EH (cell line): ENCODE measurements at places on chromosomes 2 and 18.

DNA sequence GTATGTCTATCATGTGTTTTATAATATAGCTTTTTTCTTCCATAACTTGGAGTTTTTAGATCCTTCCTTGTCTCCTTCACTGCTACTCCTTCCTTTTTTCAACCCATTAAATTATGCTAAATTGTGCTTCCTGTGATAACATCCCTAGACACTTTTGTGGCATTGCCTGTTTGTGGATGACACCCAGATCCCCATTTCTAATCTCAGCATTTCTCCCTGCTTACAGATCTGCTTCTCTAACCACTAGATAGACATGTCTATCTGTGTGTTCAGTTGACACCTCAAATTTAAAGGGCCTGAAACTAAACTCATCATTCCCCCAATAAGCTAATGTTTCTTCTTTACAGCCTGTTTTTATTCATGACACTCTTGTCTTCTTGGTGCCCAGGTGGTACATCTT lies 244.8 kb downstream of the BABAM2 start:
- DNase-seq = peak; percentile 11

- DNase-seq = no peak
These were observed 72.5 kb downstream of the MRPS9 start for GRCh38 chr2:105110295-105110829.

- peak; percentile 26 for DNase-seq
These were observed 203.4 kb upstream of the RND3 start for GRCh38 chr2:150690870-150691269.

DNA sequence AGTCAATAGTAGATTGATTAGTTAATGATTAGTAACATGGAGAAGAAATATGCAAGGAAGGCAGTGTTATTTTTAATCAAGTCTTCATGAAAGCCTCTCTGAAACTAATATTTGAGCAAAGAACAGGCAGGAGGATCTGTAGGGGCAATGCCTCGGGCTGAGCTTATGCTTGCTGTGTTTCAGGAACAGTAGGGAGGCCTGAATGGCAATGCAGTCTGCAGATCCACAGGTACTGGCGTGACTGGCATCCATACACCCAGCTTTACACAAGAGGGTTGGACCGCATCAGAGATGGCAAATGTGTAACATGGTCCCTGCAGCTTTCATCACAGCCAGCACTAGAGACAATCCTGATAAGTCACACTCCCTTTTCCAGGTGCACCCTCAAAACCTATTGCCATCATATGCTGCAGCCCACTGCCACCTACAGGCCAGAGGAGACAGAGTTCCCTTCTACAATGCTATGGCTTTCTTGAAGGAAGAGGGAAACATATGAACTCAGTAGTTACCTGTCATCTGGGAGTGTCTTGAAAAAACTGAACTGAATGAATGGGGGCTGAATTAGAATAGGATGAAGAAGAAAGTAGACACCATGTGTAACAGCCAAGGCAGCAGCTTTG lies 582.4 kb upstream of the RAB6C start:
- no peak for DNase-seq

DNA sequence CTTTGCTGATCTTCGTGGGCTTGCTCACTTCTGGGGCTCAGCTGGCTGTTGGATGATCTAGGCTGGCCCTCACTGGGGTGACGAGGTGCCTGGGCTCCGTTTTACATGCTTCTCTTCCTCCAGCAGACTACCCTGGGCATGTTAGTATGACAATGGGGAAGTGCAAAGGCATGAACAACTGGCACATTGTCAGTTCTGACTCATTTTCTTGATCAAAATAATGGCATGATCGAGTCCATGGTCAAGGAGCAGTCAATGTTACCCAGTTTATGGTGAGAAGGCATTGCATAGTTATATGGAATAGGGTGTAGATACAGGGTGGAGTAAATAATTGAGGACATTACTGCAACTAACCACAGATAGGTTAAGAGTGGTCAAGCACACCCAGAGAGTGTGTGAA lies 10.0 kb upstream of the UPP2 start:
- no peak for DNase-seq

DNA sequence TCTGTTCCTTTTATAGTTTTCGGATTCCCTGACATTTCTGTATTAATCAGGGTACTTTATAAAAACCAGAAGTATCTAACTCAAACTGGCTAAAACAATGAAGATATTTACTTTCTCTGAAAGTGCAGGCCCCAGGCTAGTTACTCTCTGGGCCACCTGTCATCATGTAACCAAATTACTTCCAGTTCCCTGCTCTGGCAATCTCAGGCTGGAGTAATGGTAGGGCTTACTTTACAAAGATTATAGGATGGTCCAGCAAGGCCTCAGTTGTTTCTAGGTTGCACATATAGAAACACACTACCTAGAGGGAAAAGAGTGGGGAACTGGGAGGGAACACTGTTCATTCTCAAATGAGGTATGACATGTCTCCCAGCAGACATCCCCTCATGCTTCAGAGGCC lies 74.8 kb downstream of the CHST9 start:
- no peak for DNase-seq

- peak; percentile 91 for DNase-seq
These were observed 80.1 kb downstream of the PLA2R1 start for GRCh38 chr2:159982270-159982669.

DNA sequence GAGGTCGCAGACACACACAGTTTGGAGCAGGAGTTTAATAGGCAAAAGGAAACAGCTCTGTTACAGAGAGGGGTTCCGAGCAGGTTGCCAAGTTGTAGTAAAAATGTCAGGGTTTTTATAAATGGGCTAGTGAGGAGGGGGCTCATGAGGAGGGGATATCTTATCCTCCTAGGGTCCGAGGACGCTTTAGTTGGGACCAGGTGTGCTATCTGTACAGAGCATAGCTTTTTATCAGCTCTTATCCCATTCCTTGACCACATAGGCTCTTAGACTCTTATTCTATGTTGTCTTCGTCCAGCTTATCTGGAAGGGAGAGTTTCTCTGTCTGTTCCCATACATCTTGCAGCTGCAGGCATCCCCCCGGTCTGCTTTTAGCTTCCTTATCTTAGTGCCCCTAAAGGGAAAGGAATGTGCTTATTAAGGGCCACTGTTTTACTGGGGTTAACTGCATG lies 44.7 kb downstream of the PDK1 start:
- DNase-seq = no peak

DNA sequence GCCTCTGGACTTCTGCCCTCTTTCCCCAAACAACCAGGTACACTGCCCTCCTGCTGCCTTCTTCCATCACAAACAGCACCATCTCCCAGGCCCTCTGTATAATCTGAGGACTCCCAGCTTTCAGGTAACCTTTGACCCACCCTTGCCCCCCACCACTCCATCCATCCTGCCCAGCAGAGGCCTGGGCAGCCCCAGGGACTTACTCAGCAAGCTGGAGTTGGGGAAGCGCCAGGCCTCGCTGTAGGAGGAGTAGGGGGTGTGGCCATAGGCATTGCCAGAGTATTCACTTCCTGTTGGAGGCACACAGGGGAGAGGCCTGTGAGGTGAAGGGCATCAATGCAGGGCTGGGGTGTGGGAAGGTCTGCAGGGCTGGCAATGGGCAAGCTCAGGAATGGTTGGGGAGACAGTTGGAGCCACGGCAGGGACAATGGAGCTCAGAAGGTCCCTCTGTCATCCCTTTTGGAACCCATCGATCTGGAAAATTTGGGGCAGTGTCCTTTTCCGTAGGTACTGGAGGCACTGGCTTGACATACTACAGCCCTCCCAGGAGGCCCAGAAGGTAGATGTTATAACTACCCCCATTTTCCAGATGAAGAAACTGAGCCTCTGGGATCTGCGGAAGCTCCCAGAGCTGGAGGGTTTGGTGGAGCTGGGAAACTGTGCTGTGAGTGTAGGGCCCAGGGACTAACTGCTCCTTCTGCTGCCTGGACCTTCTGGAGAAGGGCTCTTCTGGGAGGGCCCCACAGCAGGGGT lies 46.3 kb downstream of the PSD4 start:
- peak; percentile 69 for DNase-seq

DNA sequence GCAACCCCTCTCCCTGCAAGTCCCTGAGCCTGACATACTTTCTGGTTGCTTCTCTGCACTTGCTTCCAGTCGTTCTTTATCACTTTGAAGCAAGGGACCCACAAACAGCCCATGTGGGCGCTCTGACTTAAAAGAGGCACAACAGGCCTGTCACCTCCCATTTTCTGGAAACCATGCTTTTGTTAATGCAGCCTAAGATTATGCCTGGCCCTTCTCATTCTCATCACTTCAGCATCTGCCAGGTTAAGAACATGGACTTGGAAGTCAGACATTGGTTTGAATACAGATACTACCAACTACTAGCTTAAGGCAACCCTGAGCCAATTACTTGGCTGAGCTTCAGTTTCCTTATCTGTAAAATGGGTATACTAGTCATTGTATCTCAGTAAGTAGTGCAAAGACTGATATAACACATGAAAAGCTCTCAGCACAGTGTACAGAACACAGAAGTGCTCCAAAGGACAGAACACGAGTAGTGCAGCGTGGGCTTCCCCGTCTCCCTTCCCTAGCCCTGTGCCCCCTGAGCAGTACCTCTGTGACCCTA lies 141.4 kb downstream of the TNS1 start:
- DNase-seq = no peak

DNA sequence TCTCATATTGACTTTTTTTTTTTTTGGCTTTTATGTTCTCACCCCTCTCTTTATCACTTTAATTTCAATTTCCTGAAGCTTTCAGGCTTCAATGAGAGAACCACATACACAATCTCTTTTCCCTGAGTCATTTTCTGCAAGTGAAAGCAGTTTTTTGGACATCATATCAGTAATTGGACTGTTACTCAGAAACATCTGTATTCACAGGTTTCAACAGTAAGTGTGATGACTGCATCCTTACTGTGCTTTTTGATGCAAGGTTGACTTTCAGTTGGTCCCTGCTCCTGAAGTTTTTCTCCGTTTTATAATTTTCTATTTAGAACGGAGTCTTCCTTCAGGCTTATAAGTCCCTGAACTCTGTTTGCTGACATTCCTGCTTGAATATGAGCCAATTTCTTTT lies 70.5 kb upstream of the CCBE1 start:
- DNase-seq = peak; percentile 41

GRCh38 chr2:162710287-162710890 lies 128.2 kb downstream of the KCNH7 start:
- no peak for DNase-seq

DNA sequence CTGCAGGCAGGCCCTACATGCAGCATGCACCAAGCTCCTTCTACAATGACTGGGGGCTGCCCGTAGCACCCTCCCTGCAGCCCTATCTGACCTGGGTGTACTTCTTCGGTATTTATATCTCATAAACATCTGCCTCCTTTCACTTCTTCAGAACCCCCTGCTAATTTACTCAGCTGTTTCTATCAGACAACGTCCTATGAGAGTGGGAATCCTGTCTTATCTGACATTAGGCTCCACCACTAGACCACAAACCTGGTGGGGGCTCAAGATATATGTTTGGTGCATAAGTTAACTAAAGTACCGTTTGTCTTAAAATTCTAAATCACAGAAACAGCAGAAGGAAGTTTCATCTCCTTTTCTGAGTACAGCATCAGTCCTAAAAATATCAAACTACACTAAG lies 10.6 kb downstream of the HSBP1L1 start:
- DNase-seq = no peak

DNA sequence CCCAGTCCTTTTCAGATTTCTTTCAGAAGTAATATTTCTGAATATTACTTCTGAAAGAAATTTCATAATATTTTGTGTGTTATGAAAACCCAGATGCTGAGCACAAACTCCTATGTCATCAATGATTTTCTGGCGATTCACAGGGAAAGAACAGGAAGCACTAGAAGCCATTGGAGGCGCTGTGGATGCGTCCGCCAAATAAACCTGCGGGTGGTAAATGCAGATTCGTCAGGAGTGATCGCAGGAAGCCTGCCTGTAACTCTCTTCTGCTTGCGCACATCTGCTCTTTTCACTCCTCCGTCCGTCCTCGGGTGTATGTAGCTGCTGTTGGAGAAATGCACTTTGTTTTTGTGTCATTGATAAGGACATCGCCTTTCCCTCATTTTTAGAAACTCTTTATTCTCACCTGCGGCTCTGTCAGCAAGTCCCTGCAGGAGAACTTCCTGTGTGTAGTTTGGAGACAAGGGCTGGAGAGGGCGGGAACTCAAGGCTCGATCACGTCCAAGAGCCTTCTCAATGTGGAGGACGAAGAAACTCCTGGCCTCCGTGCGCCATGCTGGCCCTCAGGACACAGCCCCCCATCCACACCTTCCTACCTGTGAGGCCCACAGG lies 483.8 kb downstream of the GALR1 start:
- DNase-seq = no peak

- no peak for DNase-seq
These were observed 4.2 kb upstream of the UPP2 start for GRCh38 chr2:158097481-158097880.

GRCh38 chr2:46967990-46968647 lies 52.5 kb upstream of the MCFD2 start:
- DNase-seq = peak; percentile 92

GRCh38 chr2:177728920-177729319 lies 336.3 kb downstream of the AGPS start:
- DNase-seq = peak; percentile 5

DNA sequence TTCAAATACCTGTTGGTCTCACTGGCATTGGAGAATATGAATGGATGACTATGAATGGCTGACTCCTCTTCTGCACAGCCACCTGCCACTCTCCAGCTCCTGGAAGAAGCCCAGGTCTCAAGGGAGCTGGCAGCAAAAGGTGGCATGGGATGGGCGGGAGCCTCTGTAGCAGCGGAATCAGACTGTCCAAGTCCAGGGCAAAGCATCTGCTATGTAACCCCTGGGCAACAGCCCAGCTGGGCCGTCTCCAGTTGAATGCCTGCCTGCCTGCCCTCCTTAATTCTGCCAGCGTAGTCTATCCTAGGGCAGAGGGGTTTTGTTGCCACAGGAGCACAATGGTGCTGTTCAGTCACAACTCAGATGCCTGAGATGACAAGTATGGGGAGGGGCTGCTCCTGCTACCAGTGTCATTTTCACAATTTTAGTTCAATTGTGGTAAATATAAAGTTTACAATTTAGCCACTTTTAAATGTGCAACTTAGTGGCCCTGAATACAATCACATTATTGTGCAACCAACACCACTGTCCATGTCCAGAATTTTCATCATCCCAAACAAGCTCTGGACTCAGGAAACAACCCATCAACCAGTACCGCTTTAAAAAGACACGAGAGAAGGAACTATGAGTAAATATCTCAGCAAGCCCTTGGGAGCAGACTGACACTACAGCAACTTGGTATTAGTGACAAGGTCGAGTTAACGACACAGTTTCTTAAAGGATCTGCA lies 115.2 kb downstream of the MYO5B start:
- DNase-seq = no peak

DNA sequence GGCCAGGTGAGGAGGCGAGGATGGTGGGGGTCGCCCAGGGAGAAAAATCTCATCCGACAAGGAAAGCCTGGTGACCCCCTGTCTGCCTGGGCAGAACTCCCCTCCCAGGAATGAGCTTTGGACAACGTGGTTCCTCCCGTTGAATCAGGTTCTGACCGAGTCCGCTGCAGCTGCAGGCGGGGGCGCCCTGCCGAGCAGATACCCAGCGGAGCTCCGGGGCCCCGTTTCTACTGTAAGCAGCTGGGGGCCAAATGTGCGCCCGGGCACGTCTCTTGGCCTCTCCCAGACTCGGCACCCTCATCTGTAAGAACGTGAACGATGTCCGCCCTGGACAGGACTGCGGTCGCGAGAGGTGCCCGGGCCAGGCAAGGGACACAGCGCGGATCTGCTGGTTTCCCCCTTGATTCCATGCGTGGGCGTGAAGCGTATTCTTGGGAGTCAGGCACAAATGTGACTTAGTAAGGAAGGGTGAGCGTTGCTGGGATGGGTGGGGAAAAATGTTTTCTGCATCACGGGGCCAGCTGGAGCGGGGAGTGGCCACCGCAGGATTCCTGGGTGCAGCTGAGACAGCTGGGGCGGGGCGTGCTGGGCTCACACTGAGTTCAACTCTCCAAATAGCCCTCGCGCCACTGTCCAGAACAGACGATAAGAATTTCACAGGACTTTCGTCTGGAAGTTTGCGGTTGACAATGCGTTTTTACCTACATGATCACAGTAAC lies 20.2 kb upstream of the TUBB6 start:
- peak; percentile 96 for DNase-seq
